GM12865 (cell line): ENCODE measurements at places on chromosomes 13 and 19.

DNA sequence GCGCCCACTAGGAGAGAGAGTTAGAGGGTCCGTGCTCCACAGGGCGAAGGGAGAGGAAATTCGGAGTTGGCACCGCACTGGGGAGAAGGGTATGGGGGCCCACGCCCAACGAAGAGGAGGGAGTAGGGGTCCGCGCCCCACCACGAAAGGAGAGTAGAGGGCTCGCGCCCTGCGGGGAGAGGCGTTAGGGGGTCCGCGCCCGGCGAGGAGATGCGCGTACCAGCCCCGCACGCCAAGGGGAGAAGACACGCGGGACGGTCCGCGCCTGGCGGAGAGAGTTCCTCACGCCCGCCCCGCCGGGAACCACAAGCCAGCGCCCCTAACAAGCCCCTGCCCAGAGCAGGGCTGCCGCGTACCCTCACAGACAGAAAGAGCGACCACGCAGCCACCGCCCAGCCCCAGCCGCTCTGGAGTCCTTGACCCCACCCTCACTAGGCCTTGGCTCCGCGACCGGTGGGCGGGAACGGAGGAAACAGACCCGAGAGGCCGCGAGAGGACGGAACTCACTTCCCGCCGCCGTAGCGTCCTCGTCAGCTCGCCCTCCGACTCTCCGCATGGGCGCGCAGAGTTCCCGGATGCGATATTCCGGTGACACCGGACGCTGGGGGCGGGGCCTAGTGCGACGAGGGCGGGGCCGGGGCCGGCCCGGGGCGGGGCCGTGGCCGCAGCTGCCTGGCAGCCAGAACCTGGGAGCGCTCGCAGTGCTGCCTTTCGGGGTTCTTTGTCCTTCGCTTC lies 20.0 kb upstream of the ZSCAN18 start:
- no peak for DNase-seq

DNA sequence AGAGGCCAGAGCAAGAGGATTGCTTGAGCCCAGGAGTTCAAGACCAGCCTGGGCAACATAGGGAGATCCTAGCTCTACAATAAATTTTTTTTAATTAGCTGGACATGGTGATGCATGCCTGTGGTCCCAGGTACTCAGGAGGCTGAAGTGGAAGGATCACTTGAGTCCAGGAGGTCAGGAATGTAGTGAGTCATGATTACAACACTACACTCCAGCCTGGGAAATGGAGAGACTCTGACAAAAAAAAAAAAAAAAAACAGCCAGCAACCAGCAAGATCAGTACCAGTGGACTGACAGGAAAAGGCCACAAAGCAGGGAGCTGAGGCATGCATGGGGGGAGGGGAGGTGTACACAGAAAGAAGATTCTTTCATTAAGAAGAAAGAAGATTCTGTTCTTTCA lies 52.7 kb upstream of the RFXAP start:
- no peak for DNase-seq

DNA sequence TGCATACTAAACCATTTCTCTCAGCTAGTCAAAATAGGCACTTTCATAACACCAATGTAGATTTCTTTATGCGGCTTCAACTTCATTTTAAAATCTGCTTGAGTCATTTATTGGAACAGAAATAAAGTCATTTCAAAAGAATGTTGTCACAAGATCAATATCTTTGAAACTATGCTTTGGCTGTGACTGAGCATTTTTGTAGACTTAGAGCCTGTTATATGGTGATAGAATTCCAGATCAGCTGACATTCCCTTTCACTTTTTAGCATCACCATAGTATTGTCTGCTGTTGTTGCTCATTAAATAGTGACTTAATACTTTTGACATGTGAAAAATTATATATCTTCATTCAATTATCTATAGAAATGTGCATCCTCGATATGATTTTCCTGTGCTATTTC lies 279.2 kb upstream of the PRR20A start:
- DNase-seq, result no peak

- DNase-seq, result peak; percentile 95
Observed at GRCh38 chr13:19959831-19960652, 1.5 kb downstream of the ZMYM2 start.

DNA sequence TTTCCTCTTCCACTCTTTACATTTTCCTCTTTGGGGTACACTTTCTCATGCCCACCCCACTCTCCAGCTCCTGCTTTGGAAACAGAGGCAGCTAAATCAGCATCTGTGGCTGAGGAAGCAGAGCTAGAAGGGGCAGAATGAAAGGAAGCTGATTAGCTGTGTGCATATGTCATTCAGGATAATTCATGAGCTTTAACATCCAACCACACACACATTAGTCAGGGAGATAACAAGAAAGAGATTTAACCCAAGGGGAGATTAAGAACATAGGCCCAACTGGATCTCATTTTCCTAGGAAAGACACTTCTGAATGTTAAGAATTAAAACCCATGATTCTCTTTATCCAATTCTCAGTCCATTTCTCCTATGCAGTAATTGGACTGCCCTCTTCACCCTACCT lies 405.5 kb downstream of the TBC1D4 start:
- DNase-seq, result no peak

DNA sequence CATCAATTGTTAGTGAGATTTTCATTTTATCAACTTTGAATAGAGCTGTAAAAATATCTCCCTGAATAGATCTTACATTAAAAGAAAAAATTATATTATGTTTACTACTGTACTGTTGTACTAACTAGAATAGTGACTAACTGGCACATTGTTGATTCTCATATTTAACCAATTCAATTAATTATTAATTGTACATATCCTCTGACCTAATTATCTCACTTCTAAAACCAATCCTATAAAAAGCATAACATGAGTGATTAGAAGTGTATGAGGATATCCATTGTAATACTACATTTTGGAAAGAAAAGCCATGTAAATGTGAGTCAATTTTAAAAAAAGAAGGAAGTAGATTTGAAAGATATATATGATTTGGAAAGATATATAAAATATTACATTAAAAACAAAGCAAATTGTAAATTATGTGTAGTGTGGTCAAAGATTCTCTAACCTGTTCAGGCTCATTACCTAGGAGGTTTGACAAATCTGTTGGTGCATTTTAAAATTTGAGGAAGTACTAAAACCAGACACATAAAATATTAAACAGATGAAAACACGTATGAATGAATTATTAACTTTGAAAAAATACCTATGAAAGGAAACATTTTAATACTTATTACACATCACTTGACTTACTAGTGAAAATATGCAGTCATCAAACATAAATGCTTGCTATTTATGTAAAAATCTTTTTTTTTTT lies 829.8 kb upstream of the SLC10A2 start:
- DNase-seq, result no peak

DNA sequence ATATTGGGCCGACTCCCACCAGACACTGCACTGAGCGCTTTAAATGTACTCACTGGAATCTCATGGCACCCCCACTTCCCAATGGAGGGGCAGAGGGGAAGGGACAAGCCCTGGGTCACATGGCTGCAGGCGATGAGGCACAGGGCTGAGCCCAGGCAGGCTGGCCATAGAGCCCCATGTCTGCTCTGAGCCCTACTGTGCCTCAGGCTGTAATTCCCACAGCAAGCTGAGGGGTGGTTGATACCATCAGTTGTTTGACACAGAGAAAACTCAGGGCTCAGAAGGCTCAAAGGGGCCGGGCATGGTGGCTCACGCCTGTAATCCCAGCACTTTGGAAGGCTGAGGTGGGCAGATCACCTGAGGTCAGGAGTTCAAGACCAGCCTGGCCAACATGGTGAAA lies 25.1 kb downstream of the RFX1 start:
- no peak for DNase-seq

GRCh38 chr19:30760014-30760413 lies 387.8 kb downstream of the ZNF536 start:
- DNase-seq, result no peak

- DNase-seq, result no peak
Observed at GRCh38 chr19:46453661-46454060, 17.7 kb downstream of the PNMA8A start.

DNA sequence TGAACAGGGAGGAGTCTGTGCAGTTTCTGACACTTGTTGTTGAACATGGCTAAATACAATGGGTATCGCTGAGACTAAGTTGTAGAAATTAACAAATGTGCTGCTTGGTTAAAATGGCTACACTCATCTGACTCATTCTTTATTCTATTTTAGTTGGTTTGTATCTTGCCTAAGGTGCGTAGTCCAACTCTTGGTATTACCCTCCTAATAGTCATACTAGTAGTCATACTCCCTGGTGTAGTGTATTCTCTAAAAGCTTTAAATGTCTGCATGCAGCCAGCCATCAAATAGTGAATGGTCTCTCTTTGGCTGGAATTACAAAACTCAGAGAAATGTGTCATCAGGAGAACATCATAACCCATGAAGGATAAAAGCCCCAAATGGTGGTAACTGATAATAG lies 16.1 kb downstream of the CEACAM6 start:
- DNase-seq, result no peak

DNA sequence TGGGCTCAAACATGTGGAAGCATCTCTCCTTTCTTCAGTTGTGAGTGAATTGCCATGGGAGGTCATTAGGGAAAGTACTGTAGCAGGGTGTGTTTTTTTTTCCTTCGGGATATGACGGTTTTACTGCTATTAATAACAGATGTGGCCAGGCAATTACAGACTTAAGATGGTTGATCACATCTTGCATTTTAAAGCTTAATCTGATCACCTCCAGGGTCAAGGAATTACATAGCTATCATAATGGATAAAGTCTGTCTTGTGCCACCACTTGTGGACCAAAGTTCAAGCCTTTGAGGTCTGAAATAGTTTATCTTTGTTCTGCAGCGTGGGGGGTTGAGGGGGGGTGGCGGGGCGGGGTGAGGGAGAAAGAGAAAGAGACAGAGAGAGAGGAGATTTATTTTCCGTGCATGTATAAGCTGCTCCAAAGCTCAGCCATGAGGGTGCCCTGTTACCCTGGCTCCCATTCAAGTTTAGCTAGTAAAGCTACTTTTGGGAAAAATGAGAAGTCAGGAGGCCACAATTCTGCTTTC lies 5.5 kb upstream of the SERP2 start:
- no peak for DNase-seq

DNA sequence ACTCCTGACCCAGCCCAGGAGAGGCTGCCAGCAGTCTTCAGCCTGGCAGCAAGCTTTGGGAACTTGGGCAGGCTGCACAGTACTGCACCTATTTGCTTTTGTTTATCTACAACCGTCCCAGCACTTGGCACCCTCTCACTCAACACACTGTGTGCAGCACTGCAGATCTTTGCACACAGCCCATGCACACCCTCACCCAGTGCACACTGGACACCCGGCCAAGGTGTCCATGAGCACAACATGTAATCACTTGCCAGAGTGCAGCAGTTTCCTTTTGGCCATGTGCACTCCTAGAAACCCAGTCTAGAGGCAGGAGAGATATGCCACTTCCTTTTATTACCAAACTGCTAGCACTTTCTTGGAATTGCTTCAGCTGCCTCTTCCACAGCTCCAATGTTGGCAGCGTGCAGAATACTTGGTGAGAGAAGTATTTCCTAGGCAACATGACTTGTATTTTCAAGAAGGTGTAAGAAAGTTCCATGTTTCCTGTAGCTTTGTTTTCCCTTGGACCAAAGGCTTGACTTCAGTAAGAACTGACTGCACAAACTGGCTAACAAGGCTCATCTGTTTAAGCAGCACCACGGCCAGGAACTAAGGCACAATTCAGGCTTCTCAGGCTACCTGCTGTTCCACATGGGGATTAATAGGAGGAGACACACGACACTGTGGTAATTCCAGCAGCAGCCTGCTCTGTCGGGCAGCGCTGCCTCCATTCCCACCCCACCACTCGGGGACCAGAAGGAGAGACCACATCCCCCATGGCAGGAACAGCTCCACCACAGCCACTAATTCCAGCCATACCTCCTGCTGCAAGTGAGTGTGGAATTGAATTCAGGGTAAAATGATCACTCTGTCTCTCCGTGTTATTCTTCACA lies 15.3 kb downstream of the ATP7B start:
- DNase-seq, result no peak

DNA sequence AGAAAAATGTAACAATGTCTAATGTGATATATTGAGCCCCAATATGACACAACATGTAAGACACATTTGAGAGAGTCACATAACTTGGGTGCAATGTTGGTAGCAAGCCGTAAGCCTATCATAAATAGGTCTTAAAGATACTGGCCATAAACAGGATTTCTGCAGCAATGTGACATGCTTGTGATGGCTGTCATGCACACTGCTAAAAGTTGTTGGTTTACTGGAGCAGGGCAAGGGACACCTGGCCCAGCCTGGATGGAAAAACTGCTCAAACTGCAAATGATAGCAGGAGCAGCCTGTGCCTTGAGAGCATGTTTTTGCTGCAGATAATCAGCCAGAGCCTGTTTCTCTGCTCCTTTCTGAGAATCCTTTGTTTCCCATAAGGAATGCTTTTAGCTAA lies 136.7 kb upstream of the ZNF91 start:
- no peak for DNase-seq

DNA sequence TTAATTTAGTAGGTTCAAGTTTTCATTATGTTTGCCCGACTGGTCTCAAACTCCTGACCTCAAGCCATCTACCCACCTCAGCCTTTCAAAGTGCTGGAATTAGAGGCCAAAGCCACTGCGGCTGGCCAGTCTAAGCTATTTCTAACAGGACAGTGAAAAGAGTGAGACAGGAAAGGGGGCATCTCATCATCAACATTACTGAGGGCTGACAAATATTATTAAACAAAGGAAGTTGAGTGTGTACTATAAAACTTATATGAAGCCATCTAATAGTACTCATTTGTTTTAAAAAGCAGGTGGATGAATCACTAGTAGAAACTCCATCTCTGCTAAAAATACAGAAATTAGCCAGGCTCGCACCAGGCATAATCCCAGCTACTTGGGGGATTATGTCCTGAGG lies 24.3 kb downstream of the ZNF611 start:
- DNase-seq, result no peak

DNA sequence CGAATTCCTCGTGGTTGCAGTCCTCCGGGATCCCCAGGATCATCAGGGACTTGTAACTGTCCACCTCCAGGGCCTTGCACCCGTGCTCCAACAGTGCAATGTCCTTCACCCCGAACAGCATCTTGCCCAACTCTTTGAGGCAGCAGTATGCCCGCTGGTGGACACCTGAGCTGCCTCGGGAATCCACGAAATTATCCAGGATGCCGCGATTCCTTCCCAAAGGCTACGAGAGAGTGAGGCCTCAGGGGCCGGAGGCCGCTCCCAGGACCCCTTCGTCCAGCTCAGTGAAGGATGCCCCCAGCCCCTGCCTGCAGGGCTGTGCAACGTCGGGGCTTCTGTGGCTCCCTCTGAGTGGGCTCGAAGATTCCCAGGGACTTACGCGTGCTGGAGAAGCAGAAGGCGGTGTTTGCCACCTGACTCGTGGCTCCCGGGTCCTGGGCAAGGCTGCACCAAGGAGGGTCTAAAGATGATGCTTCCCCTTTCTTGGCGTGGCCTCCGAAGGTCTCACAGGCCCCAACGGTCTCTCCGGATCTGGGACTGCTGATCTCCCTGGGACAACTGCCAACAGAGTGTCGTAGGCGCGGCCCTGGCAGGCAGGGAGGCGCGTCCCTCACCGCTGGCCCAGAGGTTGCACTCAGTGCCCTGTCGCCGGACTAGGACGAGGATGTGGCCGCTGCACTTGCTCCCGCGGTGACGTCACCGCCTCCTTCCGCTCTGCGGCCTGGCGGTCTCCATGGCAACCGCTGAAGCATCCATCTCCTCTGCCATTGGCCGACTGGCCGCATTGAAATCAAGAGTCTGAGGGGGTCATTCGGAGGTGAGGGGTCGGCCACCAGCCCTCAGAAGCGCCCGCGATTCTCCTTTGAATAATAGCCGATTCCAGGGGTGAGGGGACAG lies at the start of gene PNMA8C:
TSS of gene PNMA8C (minus strand) at position 698 of the 897 bp plus-strand sequence. CDS start at position 121, 577 bp downstream.
- DNase-seq, result peak; percentile 66
